GM12878 (cell line): ENCODE measurements at places on chromosomes 16 and 17.

DNA sequence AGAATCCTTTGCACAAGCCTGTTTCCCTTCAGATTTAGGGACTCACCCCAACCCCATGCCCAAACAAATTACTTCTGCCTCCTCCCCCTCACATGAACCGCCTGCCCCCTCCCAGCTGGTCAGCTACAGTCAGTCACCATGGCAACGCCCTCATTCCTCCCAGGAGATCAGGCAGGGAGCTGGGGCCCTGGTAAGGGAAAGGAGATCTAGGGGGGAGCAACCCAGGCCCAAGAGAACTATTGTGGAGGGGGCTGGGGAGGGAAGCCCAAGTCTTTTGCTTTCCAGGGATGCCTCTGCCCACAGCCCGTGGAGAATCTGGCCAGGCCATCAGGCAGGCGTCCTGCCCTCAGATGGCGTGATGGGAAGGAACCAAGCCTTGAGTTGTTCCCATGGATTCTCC is 2.8 kb downstream of the FAM171A2 start:
- no peak for DNase-seq

DNA sequence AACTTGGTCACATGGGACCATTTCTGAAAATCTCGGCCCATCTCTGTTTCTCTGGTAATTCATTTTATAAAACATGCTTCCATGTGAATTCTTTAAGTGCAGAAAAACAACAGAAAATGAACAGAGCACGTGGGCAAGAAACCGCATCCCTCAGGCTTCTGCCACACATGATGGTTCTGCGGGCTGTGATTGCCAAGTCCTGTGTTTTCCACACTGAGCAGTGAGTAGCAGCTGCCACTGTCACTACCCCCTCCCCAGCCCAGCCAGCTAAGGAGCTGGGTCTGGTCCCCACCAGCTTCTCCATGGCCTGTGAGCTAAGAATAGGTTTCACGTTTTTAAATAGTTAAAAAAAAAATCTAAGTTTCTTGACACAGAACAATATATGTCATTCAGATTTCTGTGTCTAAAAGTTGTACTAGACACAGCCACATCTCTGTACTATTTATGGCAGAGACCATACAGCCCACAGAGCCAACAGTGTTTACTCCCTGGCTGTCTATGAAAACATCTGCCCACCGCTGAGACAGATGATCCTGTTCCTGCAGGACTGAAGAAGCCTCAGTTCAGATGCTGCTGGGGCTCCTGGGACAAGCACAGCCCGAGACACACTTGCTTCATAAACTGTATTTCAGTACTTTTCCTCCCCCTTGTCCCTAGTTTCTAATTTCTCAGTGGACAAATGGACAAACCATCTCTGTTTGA is 41.5 kb downstream of the USP22 start:
- DNase-seq = no peak

- DNase-seq = no peak
Observed at GRCh38 chr17:55634702-55635101, 88.0 kb downstream of the TMEM100 start.

GRCh38 chr16:86798247-86799041 is 220.1 kb downstream of the FOXL1 start:
- DNase-seq = no peak

DNA sequence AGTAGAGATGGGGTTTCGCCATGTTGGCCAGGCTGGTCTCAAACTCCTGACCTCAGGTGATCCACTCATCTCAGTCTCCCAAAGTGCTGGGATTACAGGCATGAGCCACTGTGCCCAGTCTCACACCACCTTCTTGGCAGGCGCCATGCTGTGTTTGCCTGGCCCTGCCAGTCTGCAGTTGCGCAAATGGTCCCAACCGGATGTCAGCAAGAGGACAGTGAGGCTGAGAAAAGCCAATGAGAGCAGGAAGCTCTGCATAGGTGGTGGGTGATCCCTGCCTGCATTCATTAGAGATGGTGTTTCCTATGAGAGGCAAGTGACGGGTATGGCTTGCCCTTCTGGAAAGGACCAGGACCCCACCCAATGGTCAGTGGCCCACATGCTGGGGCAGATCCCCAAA is 59.3 kb downstream of the PECAM1 start:
- DNase-seq = no peak

DNA sequence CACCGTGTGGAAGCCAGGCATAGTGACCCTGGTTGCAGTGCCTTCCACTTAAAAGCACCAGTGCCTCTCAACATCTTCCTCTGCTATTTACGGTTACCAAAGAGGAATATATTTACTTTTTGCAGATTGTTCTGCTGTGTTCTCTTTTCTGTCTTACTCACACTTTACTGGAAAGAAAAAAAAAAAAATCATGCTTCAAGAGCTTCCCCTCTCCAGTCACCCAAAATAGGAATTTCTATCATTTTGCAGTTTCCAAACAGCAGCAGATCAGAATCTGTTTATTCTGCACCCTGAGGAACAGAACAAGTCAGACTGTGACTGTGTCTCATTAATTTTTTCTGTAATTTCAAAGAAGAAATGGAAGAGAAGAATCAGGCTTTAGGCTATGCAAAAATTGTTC is 96.1 kb downstream of the KCNJ2 start:
- DNase-seq = no peak

DNA sequence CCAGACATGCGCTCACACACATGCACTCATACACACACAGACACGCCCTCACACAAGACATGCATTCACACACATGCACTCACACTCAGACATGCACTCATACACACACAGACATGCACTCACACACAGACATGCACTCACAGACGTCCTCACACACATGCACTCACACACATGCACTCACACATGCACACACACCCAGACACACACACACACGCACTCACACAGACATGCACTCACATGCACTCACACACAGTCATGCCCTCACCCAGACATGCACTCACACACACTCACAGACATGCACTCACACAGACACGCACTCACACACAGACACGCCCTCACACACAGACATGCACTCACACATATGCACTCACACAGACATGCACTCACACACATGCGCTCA is 2.1 kb upstream of the ZNF469 start:
- DNase-seq = no peak

GRCh38 chr17:48215583-48216139 is 108.1 kb downstream of the SNX11 start:
- DNase-seq = no peak

DNA sequence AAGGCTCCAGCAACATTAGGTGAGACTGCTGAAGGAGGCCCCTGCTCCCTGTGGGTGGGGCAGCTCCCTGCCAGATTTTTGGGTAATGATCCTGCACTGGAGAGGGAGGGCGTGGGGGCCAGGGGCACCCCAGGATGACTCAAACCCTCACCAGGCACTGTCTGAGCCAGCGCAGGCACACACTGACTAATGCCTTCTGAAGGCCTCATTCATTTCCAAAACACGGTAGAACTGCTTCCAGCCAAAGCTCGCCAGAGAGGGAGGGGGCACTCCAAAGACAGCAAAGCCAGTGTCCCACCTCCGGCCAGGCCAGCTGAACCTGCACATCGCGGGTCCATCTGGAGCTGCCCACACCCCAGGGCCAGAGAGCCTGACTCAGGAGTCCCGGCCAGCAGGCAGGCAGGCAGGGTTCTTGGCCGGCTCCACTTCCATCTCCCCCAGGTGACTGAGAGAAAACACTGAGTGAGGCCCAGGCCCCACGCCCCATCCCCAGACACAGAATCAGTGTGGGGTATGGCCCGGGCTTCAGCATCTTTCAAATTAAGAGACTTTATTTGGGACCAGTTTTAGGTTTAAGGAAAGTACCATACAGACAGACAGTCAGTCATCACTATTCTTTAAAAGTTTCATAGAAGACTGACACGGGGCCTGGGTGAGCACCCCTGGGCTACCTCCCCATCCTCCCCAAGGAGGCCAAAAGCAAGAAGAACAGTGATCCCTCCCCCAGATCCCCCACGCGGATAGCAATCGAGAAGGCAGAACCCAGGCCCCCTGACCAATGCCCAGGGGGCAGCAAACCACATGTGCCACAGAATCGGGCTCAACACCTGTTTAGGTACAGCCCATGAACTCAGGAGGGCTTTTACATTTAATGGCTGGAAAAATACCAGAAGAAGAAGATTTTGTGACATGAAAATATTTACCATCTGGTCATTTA is 2.3 kb downstream of the PIEZO1 start:
- no peak for DNase-seq

DNA sequence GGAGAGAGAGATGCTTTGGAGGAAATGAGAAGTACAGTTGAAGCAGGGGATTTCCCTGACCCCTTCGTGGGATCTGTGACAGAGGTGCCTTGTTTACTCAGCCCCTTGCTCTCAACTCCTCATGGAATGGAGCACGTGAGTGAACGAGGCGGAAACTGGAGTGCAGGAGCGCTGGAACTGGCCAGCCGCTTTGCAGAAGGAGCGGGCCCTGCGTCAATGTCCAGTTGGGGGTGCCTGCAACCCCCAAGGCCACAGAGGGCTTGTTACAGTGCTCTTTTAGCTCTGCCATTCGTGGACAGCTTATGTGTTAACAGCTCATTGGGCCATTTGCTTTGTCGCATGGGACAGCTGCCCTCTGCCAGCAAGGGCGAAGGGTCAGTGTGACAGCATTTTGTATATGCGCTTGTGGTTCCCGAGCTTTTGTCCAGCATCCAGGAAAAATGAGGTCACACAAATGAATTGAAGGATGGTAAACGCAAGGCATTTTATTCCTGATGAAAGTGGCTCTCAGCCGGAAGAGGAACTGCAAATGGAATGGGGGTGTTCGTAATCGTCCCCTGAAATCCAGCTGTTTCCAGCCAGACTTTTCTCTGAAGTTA is 1395.1 kb downstream of the CDH8 start:
- no peak for DNase-seq

DNA sequence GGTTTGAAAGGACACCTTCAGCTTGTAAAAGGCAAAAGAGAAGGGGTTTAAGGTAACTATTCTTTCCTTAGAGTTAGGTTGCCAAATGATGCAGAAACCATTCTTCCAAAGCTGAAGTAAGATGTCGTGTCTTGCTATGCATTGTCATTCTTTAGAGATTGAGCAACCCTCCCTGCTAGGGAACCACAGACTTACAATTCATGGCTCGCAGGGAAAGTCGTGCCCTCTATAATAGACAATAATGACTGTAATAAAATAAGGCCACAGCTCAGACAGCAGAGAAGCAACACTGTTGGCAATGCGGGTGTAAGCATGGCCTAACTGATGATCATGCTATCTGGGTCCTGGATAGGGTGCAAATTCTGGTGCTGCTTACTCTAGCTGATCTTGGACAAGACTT is 129.6 kb upstream of the CDH13 start:
- no peak for DNase-seq

DNA sequence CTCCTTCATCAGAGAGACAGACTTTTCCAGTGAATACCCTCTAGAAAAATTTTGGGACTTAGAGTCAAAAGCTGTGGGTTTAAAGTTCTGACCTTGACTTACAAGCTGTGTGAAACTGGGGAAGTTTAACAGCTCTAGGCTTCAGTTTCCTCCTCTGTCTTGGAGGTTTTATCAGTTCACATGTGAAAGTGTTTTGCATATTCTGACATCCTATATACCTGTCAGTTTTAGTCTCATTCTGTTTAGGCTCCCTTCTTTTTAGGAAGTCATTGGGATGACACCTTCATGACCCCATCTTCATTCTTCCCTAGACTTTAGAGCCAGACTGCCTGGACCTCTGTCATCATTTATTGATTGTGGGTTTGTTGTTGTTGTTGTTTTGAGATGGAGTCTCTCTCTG is 44.4 kb downstream of the YPEL2 start:
- peak; percentile 53 for DNase-seq
